ENCODE measurements at places on chromosomes 5 and 9. TPM values are rescaled to one million over a fixed set of nuclear protein-coding genes. Genes with fewer than 3 reads are reported as not detected.

GABRP gene
- total RNA-seq: 7.2 TPM

FRMPD1 gene
- total RNA-seq: 3.3 TPM

ANKRD20A1 gene
- not detected for total RNA-seq

SV2C gene
- total RNA-seq: 0.31 TPM

RNF180 gene
- 7.3 TPM for total RNA-seq

DNA sequence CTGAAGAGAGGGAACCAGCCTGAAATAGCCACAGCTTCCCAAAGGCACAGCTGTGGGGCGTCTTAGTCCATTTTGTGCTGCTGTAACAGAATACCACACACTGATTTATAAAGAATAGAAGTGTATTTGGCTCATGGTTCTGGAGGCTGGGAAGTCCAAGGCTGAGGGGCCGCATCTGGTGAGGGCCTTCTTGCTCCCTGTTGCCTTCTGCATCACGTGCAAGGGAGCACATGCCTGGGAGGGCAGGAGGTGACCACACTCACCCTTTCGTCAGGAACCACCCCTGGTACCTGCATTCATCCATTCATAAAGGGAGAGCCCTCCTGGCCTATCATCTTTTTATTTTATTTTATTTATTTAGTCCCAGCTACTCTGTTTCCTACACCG lies 10.4 kb downstream of the PLPP7 start:
- DNase-seq: no peak

DNA sequence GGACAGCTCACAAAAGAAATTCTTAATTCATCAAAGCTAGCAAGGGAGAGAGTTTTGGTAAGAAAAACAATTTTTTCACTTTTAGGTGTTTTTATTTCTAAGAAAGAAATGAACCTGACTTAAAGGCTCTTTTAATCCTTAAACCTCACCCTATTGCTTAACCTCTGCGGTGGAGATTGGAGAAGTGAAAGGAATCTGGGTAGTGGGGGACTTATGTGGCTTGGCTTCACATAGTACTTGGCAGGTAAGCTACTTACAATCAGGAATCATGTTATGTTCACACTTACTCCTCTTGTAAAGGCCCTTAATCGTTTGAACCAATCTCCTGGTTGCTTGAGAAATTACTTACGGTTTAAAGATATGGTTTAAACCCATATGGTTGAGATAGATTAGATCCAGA lies 104.8 kb downstream of the ISOC1 start:
- DNase-seq: no peak

DNA sequence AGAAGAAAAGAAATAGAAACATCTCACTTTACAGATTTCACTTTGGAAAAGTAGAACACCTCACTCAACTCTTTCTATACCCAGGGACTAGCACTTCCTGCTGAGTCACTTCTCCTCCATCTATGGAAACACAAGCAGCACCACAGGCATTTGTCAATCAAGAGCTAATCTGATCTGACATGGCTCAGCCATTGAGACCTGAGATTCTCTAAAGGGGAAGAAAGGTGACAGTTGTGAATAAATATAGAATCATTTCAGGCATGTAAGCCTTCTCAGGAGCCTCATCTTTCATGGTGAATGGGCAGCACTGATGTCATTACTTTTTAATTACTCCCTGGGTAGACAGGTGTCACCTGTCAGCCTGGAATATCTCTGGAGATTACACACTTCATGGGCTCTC lies 559.8 kb downstream of the HINT1 start:
- peak; percentile 30 for DNase-seq

DNA sequence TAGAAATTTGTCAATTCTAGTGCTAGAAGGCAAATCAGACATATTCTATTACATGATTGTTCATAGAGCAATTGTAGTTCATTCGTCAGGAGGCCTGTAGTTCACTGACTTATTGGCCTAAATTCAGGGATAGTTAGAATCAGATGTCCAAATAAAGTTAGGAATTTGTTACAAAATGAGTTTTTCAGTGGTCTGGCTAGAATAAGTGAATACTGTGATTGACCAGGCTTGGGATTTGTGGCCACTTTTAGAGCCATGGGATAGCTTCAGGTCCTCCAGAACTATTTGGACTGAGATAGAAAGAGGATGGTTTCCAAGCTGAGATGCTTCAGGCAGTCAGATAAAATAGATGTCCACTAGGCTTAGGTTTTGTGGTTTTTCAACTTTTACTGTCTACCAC lies 199.1 kb upstream of the MPDZ start:
- DNase-seq: no peak

DNA sequence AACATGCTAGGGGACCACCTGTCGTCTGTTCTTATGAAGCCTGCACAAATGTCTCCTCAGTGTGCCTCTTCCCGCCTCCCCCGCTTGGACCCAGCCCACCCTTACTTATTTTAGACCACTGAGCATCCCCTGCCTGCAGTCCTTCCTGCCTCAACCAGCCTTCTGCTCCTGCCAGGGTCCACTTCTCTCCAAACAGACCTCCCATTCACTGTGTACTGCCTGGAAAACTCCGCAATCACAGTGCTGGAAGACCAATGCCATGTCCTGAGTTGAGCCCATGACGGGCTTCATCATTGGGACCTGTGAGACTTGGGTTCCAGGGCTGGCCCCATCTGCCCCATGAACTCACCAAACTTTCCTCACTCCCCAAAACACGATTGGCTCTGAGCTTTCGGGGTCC lies 309.4 kb downstream of the IRX1 start:
- DNase-seq: no peak

DNA sequence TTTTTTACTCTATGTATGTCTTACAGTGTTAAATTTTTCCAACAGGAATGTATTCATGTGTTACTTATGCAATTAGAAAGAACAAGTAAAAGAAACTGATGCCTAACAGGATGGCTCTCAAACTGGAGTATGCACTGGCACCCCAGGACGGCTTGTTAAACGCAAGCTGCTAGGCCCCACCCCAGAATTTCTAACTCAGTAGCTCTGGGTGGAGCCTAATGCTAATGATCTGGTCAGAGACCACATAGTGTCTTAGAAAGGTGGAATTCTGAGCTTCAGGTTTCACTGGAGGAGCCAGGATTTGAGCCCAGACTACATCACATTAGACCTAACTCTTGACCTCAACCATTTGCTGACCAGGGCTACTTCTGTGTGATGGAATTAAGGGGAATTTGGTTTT lies 34.4 kb downstream of the SHC3 start:
- DNase-seq: no peak

DNA sequence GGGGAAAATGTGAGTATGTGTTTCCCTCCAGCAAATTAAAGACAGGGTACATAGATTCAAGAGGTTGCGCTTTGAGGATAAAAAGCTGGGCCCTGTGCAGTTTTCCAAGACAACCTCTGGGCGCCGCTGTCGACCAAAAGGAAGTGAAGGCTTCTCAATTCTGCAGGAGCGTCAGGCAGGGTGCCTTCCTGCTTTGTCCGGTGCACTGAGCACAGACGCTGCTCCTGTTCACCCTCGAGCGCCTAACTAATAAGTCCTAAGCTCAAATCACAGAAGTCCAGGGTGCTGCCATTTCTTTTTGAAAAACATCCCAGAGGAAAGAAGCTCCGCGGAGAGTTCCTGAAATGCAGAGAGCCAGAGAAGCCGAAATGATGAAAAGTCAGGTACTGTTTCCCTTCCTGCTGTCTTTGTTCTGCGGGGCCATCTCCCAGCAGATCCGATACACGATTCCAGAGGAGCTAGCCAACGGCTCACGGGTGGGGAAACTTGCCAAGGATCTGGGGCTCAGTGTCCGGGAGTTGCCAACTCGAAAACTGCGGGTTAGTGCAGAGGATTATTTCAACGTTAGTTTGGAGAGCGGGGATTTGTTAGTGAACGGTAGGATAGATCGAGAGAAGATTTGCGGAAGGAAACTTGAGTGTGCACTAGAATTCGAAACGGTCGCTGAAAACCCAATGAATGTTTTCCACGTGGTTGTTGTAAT lies at the start of gene PCDHGB1:
PCDHGB1 (plus strand) TSS at position 183 of the 703 bp plus-strand sequence; CDS start at position 345, 162 bp downstream.
- DNase-seq: peak; percentile 21

DNA sequence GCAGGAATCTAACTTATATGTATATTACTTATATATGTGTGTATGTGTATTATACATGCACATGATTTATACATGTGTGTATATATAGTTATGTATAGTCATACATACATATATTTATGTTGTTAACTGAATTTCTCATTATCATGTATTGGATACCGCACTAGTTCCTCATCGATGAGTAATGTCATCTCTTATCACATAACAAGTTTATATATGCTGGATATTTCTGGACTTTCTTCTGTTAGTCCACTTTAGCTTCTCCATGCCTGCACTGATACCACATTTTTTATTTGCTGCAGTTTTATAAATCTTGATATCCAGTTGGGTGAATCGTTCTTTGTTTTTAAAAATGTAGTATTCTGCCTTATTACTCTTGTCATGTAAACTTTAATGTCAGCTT lies 50.2 kb downstream of the APC start:
- DNase-seq: no peak
